ENCODE measurements at places on chromosomes 6 and 20. TPM values are rescaled to one million over a fixed set of nuclear protein-coding genes. Genes with fewer than 3 reads are reported as not detected.

GRCh38 chr6:38354037-38354381, 285.7 kb downstream of the BTBD9 start:
- DNase-seq = no peak

DNA sequence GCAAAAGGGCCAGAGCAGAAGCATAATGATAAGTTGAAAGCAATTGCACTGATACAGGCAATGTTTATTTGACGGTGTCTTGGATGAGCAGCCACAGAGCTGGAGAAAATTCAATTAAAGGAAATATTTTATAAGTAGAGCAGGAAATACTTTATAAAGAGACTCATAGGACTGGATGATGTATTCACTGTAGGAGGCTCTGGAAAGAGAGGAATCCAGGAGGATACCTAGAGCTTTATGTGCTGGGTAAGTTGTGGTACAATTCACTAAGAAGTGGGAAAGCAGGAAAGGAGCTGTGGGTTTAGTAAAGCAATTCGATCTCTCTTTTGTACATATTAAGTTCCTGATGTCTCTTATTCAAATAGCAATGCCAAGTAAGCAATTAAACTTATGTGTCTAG, 86.3 kb downstream of the C6orf118 start:
- DNase-seq = no peak

DNA sequence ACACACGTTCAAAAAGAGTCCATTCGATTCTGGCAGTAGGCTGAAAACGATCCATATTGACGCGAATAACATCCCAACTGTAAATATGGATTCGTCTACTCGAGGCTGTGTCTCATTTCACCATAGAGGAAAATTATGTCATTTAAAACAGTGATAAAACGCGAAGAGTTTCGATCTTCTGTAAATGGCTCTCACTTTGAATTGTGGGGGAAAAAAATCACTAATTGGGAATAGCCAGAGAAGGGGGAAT, 845 bp upstream of the MARCKS start:
- DNase-seq = no peak

- no peak for DNase-seq
These were observed 15.2 kb downstream of the ADGB start for GRCh38 chr6:146613947-146614346.

Gene CNR1
- polyA plus RNA-seq = not detected

DNA sequence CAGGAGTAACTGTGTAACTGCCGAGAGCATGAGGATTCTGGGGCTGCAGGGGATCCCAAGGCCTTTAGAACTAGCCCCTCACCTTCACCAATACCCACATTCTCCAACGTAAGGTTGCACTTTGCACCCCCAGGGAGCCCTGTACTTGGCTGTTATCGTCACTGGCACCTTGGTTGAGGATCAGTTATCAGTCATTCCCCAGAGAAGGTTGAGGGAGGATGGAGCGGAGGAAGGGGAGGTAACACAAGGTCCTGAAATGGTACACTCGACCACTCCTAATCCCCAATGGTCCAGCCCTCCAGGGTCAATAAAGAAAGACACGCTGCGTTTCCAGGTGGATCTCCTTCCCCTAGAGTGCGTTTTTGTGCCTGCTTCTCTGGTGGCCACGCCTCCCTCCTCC, 1.1 kb upstream of the SPDEF start:
- no peak for DNase-seq

GRCh38 chr6:134041093-134041492, 11.3 kb downstream of the SLC2A12 start:
- DNase-seq = peak; percentile 68

Gene DYNLT2
- polyA plus RNA-seq = 0.30 TPM

DNA sequence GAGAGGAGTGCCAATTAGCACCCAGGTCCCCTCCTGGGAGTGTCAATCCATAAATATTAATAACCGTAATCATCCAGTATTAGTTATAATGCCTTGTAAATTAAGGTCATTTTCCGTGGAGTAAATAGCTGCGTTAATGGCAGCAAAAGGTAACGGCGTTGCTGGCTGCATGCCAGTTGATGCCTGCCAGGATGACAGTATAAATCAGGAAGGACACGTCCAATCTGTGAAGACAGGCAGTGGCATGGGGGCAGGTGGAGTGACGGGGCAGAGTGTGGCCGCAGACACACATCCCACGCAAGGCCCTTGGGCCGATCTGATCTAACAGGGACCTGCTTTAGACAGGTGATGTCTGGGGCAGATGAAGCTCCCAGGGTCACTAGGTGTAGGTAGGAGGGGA, 49.1 kb downstream of the KCNB1 start:
- no peak for DNase-seq

- DNase-seq = no peak
These were observed 1.2 kb downstream of the TGIF2 start for GRCh38 chr20:36574366-36575135.

DNA sequence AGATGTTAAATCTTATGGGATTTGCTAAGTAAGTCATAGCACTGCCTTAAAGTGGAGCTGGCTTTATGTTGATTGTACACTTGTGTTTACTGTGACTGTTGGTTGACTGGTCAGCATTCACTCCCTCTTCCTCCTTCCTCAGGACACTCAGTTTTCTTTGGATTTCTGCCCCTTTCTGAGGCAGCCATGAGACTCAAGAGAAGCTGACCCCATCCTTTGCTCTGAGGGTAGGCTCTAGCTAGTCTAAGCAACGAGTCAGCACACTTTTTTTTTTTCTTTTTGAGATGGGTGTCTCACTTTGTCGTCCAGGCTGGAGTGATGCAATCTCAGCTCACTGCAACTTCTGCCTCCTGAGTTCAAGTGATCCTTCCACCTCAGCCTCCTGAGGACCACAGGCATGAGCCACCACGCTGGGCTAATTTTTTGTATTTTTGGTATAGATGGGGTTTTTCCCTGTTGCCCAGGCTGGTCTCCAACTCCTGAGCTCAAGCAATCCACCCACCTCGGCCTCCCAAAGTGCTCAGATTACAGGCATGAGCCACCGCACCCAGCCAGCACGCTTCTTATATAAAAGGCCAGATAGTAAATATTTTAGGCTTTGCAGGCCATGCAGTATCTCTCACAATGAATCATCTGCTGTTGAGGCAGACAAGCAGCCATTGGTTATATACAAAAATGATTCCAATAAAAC, 191.4 kb downstream of the NFATC2 start:
- DNase-seq = no peak

- peak; percentile 85 for DNase-seq
These were observed 278.5 kb upstream of the MAN1A1 start for GRCh38 chr6:119627908-119628669.

Gene HDGFL1
- polyA plus RNA-seq = not detected

Gene ZNF512B
- polyA plus RNA-seq = 6.5 TPM

DNA sequence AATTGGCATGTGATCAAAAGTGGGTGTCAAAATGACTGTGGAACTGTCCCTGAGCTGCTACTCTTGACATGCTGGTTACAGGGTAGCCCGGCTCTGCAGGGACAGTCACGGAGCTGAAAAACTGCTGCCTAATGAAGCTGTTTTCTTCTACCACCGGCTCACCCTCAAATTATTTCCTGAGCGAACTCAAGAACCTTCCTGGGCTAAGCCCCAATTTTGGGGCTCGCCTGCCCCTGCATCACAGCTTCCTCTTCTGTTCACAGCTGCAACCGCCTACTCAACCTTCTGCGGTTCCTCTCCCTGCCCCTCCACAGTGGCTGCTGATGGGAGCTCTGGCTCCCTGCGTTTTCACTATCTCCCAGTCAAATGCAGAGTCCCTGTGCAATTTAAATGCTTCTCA, 110.8 kb upstream of the MLN start:
- no peak for DNase-seq

GRCh38 chr6:169252505-169253189, 999 bp downstream of the THBS2 start:
- no peak for DNase-seq

DNA sequence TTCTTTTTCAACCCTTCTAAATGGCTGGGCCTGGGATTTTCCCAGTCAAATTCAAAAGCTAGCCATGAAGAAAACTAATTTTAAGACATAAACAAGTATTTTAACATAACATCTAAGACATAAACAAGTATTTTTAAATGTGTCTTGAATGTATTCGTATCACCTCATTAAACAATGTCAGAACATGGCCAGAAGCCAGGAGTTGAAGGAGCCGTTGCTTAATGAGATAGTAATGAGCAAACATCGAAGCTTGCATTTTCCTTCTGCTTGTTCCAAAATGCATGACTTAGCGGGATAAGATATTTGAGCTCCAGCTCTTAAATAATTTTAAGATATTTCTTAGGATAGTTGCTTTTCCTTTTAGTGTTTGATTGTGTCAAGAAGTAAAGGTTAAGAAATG, 4.2 kb upstream of the RNF182 start:
- DNase-seq = no peak

GRCh38 chr20:37257988-37258387, 3.6 kb downstream of the GHRH start:
- no peak for DNase-seq

- no peak for DNase-seq
These were observed 5.0 kb downstream of the CEP162 start for GRCh38 chr6:84222426-84222825.

GRCh38 chr6:39952167-39952566, 17.9 kb upstream of the MOCS1 start:
- no peak for DNase-seq

DNA sequence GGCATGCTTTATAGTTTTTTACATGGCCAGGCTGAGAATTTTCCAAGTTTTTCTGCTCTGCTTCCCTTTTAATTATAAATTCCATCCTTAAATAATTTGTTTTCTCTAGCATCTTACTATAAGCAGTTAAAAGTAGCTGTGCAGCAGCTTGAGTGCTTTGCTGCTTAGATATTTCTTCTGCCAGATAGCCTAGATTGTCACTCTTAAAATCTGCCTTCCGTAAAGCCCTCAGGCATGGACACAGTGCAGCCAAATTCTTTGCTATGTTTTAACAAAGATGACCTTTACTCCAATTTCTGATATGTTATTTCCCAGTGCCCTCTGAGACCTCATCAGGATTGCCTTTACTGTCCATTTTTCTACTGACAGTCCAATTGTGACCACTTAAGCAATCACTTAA, 92.6 kb upstream of the SGK1 start:
- DNase-seq = no peak

GRCh38 chr6:21872749-21873148, 279.2 kb downstream of the SOX4 start:
- no peak for DNase-seq

Gene MAFB
- 0.12 TPM for polyA plus RNA-seq

- peak; percentile 80 for DNase-seq
These were observed 177.9 kb upstream of the ZNF184 start for GRCh38 chr6:27650620-27651370.

DNA sequence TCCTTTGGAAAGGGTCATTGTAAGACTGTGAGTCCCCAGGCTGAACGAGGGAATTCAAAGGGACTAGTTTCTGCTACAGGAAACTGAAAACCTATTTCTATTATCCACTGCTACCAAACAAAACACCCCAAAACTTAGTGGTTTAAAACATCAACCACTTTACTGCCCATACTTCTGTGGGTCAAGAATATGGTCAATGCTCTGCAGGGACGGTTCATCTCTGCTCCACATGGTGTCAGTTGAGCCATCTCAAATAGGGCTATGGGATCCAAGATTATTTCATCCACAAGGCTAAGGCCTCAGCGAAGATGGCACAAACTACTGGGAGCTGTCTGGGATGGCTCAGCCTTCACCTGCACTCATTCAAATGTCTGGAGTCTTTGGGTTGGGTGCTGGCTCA, 65.5 kb downstream of the DZANK1 start:
- no peak for DNase-seq

DNA sequence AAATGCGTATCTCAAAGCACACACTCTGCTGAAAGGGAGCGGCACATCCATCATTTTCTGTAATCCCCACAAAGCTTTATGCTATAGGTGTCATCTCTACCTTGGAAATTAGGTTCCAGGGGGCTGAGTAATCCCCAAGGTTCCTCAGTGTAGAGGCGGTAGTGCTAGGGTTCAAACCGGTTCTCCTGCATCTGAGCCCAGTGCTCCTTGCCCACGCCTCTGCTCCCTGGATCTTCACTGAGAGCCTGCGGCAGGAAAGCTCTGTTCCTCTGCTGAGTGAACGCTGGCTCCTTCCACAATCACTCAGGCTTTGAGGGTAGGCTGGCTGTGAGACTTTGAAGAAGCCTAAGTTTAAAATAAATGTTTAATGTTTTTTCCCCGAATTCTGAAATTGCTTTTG, 24.9 kb downstream of the SLC22A23 start:
- DNase-seq = peak; percentile 83

Gene NKAPL
- polyA plus RNA-seq = 1.8 TPM

GRCh38 chr20:19932170-19932667, 84.9 kb upstream of the NAA20 start:
- DNase-seq = peak; percentile 35

Gene CAGE1
- polyA plus RNA-seq = 0.03 TPM

Gene OXT
- polyA plus RNA-seq = not detected

DNA sequence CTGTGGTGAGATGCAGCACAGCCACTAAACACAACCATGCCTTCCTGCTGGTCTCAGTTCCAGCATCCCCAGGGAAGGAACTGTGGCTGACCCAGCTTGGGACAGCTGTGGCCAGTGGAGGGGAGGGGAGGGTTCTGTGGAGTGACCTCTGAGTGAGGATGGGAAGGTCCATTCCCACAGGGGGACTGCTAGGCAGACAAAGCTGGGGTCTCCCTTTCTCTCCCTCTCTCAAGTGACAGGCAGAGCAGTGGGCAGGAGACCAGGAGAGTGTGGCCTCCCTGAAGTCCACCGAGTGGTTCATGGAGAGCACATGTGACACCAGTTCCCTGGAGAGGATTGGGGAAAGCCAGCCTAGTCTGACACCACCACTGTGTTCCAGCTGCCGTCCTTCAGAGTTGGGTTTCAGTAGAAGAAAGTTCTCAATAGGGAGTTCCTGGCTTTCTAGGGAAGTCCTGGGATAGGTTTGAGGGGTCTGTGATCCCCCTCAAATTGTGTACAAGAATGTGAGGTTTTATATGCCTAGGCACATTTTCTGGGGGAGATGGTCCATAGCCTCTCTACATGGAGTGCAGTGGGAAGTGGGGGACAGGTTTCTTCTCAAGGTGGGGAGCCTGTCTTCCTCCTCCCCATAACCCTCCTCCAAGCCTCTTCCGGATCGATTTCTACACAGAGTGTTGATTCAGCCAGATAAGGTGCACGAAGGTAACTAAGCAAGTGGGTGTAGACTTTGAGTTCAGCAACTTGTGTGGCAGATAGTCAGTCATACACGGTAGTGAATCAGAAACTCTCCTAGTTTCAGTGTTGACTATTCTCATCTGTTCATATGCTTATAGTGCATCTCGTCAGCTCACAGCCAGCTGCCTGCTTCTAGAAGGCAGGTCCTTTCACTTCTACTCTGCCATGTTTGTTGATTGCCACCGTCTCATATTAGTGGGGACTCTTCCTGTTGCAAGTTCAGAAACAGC, 18.9 kb downstream of the MANBAL start:
- DNase-seq = no peak

GRCh38 chr6:157608221-157609075, 214.6 kb upstream of the SNX9 start:
- no peak for DNase-seq
